Activated CD4-positive, alpha-beta T cell treated with anti-CD3 and anti-CD28 coated beads for 1 hour (primary cell): ENCODE measurements at places on chromosomes 4 and X.

GRCh38 chrX:69987691-69988090, 62.0 kb downstream of the AWAT2 start:
- DNase-seq = no peak

DNA sequence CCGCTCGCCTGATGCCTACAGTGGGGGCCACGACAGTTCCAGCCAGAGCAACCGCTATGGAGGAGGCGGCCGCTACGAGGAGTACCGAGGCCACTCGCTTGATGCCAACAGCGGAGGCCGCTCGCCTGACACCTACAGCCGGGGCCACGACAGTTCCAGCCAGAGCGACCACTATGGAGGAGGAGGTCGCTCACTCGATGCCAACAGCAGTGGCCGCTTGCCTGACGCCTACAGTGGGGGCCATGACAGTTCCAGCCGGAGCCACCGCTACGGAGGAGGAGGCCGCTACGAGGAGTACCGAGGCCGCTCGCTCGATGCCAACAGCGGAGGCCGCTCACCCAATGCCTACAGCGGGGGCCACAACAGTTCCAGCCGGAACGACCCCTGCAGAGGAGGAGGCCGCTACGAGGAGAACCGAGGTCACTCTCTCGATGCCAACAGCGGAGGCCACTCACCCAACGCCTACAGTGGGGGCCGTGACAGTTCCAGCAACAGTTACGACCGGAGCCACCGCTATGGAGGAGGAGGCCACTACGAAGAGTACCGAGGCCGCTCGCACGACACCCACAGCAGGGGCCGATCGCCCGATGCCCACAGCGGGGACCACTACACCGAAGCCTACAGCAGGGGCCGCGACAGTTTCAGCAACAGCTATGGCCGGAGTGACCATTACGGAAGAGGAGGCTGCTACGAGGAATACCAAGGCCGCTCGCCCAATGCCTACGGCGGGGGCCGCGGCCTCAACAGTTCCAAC, 2.5 kb downstream of the RBMXL3 start:
- DNase-seq = no peak

DNA sequence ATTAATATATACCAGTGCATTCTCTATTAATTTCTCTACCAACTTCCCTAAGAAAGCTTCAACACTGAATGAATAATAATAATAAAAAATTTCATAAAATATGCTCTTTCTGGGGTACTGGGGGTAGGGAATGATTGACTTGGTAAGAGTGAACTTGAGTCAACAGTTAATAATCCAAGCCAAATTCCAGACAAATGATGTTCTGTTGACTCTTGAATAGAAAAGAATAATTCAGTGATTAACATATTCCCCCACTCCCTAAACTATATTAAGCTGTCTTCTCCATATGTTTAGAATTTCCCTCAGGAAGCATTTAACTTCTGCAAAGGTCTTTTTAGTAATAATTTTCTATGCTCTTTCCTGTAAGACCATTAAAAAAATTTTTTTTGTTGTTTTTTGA, 12.3 kb downstream of the PGRMC2 start:
- DNase-seq = no peak

DNA sequence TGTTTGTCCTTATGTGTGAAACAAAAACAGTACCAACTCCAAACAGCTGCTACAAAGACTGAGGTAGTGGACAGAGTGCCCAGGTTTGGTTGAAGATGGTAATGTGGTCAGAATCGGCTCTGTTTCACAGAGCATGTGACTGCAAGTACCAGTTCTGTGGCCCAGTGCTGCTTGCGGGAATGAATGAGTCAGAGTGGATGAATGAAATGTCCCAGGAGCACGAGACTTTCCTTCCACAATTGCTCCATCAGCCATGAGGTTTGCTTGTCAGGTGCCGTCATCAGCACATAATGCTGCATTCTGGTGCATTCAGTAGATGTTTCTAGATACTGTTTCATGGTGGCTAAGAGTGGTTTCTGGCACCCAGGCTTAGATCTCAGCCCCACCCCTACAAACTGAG, 84.2 kb downstream of the GPR143 start:
- DNase-seq = no peak

DNA sequence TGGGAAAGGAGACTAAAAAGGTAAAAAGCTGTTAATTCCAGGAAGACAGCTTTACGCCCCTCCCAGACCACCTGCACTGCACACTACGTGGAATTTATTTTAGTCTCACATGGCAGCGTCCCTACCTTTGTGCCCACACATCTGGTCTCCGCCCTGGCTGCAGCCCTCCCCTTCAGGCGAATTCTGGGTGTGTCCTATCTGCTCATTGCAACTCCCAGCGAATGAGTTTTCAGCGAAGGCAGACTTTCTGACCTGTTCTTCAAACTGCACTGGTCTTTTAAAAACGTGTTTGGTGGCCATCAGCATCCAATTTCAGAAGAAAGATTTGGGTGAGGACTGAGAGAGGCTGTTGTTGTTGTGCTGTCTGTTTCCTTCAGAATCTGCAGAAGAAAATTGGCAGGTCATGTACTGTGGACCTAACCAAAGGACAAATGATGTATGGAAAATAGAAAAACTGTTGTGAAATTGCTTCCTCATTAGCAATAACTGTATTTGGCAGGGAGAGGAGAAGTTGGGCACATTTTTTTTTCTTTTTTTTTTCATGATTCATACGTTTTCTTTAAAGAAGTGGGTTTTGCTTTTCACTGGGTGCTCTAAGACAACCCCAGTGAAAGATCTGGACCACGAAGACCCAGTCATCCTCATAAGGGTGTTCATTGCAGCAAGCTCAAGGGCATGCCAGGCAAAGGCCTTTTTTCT, 4.2 kb downstream of the TLR8 start:
- DNase-seq = no peak

DNA sequence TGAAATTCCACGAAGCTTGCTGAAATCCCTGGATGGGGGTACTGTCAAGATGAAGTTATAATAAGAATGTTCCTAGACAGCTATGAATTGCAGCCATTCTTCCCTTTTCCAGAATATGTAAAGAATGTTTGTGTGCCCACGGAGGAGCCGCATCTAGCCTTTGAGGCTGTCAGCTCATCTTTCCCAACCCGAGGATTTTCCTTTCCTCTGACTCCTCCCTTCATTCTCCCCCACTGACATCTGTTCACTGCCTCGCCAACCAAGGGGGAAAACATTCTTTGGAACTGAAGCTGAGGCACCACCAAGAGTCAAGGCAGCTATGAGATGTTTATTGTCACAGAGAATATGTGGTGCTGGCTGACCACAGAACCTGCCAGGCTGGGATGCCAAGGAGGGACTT, 8.8 kb downstream of the NHSL2 start:
- DNase-seq = no peak

DNA sequence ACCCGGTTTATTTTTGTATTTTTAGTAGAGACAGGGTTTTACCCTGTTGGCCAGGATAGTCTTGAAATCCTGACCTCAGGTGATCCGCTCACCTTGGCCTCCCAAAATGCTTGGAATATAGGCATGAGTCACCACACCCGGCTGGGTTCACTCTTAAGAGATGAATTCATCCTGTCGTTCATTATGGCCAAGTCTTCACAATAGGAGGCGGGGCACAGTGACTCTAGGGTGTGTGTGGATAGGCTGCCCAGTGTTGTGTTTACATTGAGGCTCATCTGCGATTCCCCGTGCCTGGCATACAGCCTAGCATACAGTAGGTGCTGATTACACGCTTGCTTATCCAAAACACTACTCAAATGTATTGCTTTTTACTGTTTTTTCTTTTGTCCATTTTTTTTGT, 41.3 kb upstream of the IGFBP7 start:
- DNase-seq = no peak

GRCh38 chr4:108846568-108846967, 83.7 kb upstream of the ETNPPL start:
- DNase-seq = no peak

- DNase-seq = no peak
Measured at GRCh38 chr4:4402966-4403365, 16.1 kb downstream of the NSG1 start.

DNA sequence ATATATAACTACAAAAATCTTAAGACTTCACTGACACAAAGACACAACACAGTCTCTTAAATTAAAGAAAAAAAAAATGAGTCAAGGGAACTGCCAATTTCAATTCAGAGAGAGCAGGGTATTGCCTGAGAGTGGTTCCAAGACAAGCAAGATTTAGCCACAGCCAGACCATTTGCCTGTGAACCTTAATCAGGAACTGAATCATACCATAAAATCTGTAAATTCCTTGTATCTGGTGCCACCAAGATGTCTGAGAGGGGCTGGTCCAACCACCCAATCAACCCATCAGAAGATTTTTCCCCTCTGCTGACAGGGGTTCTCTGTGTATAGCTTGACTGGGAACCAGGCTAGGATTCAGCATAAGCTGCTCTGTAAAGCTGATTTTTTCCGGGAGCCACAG, 159.2 kb downstream of the CPEB2 start:
- no peak for DNase-seq

- no peak for DNase-seq
Measured at GRCh38 chrX:72107320-72107719, 24.4 kb downstream of the RTL5 start.

DNA sequence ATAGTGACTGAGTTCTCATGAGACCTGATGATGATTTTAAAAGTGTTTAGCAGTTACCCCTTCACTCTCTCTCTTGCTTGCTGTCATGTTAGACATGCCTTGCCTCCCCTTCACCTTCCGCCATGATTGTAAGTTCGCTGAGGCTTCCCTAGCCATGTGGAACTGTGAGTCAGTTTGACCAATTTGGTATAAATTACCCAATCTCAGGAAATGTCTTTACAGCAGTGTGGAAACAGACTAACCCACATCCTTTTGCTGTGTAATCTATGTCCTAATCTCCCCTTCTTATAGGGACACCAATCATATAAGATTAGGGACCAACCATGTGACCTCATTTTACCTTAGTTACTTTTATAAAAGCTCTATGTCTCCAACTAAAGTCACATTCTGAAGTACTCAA, 677.8 kb downstream of the ADGRL3 start:
- no peak for DNase-seq

DNA sequence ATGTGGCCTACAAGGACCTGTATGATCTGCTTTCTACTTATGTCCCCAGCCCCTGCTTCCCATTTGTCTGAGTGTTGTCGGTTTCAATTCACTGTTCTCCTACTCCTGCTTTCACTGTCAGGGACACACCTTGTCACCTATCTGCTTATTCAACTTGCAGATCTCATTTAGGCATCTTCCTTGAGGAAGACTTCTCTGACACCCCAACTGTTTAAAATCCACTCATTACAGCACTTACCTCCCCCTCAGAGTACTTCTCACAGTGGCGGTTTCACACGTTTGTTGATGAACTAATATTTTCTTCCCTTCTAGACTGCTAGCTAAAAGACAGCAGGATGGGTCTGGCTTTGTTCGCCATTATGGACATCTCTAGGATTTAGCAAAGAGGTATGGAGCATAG, 279.9 kb upstream of the TET2 start:
- no peak for DNase-seq

GRCh38 chrX:27229721-27230120, 233.4 kb downstream of the PPP4R3C start:
- DNase-seq = no peak
